Stimulated activated CD4-positive, alpha-beta T cell treated with anti-CD3 and anti-CD28 coated beads, Interleukin-1b, Interleukin-23, amount 100 ng/mL, for 1 hour (primary cell): ENCODE measurements at places on chromosomes 4 and X.

DNA sequence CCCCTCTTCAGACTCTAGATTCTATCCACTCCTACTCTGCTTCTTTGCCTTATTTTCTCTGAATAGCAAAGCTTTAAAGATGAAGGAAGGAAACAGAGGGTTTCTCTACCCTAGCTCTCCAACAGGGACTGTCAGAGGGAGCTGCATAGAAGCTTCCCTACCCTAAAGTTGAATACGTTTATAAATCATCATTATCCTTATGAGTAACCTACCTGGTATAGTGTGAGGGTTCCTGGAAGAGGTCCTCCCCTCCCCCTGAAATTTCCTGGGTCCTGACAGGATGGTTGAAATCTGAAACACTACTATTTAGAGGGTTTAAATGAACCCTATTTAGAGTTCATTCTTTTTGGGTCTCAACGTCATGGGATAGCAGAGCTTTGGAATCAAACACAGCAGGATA is 187.0 kb upstream of the RBPJ start:
- DNase-seq, result no peak

DNA sequence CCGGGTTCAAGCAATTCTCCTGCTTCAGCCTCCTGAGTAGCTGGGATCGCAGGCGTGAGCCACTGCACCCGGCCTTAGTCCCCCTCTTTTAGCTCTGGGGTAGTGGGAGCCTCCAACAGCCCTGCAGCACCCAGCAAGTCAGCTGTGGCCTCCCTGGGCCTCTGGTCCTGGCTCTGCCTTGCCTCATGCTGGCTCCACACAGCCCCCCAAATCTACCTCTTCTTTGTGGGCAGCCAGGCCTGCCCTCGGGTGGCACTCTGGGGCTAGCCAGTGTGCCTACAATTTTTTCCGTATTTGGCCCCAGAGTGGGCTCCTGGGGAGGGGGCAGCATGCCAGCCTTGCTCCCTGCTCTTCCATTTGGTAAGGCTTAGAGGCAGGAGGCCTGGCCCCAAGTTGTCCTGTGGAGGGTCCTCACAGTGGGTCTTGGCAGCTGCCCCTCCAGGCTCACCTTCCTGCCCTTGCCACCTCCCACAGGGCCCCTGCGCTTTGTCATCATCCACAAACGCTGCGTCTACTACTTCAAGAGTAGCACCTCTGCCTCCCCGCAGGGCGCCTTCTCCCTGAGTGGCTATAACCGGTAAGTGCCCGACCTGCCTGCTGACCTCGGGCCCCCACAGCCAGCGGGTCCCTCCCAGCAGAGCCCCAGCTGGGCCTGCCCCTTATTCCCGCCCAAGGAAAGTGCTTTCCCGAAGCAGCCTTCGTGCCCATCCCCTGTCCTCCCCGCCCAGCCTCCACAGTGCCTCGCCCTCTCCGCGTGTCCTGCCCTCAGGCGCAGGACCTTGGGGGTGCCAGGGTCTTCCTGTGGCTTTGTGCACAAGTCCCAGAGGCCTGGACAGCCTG is 21.0 kb upstream of the ADD1 start:
- no peak for DNase-seq

GRCh38 chr4:43564107-43564506 is 671.6 kb downstream of the GRXCR1 start:
- no peak for DNase-seq

DNA sequence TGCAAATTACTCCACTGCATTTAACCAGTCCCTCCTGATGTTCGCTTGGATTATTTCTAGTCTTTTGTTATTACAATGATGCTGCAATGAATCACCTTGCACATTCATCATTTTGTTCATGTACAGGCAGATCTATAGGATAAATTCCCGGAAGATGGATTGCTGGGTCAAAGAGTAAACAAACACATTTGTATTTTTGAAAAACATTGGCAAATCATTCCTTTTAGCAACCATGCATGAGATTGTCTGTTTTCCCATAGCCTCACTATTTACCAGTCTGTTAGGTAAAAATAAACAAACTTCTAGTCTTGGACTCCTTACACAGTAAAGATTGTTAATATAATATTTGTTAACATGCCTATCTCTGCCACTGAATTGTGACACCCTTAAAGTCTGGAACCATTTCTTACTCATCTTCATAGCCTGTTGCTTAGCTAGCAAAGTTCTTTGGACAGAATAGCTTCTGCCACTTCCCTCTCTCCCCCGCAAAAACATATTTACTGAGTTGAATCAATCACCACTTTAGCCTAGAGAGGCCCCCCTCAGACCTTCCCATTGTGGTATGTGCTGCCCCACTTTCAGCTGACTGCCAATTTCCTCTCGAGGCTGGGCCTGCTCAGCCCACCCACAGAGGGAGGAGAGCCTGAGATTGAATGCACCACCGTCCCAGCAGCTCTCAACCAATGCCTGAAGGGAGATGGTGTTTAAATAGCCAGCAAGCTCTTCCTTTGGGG is 108.4 kb upstream of the ATXN3L start:
- no peak for DNase-seq

DNA sequence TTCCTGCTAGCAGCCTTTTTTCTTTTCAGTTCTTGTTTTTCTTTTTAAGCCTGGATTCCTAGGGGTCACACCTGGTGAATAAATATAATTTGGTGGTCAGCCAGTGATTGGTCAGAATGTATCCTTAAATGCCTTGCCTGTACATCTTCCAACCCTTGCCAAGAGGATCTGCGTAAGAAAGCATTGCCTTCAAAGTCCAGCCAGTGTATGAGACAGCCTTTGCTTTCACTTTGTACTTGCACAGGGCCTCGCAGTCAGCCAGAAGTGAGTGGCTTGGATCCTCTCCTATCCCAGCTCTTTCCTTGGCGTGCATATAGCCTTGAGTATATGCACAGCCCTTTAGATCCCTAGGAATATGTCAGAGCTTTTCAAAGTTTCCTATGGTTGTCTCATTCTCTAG is 22.2 kb downstream of the KANTR start:
- no peak for DNase-seq

DNA sequence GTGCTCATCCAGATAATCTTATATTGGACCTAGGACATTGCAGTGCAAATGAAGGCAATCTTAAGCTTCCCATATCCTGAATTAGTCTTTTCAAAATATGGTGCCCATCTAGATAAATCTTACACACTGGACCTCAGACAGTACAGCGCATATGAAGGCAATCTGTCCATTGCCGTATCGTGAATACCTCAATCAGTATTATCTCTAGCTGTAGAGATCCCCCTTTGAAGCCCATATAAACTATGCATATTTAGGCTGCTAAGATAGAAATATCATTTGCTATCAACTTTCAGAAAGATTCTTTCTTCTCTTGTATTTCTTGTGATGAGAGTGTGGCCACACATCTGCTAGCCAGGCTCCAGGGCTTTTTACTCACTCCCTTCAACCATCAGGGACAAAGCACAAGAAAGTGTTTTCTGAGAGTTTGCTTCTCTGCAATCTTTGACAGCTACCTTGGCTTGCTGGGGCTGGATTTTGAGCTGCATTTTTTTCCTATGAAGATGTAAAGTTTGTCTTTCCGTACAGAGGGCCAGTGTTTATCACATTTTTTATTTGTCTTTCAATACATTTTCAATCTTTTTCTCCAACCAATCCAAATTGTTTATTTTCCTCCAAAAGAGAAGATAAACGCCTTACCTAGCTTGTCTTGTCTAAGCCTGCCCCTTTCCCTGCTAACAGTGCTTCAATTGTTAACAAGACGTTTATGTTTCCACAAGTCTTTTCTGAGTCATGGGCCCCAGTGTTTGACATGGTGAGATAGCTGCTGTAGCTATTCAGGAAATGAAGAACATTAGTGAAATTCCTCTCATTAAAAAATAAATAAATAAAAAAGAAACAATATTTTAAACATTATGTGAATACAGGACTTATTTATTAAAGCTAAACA is 57.6 kb upstream of the FAT1 start:
- DNase-seq, result no peak

DNA sequence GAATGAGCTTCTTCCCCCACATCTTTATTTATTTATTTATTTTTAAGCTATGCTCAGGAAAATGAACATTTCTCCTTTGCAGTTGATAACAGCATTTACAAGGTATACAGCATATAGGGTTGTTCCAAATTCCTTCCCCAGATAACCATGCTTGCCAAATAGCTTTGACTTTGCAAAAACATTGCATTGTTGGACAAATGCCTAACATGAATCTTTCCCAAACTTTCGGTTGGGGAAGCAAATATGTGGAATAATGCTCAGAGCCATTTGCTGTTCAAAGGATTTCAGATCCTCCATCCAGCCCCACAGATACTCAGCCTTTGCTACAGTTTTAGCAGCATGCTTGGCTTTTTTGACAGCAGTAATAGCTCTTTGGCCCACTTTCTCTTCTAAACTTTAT is 127.2 kb upstream of the AGA start:
- DNase-seq, result no peak

GRCh38 chr4:70979445-70980008 is 13.9 kb upstream of the DCK start:
- no peak for DNase-seq

DNA sequence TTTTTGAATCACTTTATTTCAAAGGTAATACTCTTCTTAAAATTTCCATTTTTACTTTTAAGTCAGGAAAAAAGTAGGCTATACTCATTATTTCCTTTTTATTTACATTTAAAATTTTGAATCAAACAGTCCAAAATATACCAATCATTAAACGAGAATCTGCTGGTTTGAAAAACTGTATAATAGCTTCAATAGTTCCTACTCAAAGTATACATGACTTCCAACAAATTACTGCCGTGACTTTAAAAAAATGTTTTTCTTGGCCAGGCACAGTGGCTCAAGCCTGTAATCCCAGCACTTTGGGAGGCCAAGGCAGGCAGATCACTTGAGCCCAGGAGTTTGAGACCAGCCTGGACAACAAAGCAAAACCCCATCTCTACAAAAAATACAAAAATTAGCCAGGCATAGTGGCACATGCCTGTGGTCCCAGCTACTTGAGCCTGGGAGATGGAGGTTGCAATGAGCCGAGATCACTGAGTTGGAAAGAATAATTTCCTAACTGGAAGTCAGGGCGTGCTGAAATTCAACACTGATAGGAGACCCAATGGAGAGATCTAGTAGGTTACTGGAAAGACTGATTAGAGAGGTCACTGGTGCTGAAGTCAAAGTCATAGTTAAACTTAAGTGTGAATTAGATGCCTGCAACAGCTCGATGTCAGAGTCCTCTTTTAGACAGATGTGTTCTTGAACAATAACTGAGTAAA is 9.0 kb downstream of the KLHL8 start:
- DNase-seq, result no peak

- DNase-seq, result no peak
These were observed 1682.7 kb upstream of the PCDH7 start for GRCh38 chr4:29037501-29037900.

- DNase-seq, result no peak
These were observed 8.7 kb downstream of the SMAD1 start for GRCh38 chr4:145490361-145490760.

GRCh38 chrX:13284570-13284969 is 35.3 kb downstream of the ATXN3L start:
- DNase-seq, result no peak

- no peak for DNase-seq
These were observed 45.6 kb downstream of the WDR19 start for GRCh38 chr4:39227906-39228305.

DNA sequence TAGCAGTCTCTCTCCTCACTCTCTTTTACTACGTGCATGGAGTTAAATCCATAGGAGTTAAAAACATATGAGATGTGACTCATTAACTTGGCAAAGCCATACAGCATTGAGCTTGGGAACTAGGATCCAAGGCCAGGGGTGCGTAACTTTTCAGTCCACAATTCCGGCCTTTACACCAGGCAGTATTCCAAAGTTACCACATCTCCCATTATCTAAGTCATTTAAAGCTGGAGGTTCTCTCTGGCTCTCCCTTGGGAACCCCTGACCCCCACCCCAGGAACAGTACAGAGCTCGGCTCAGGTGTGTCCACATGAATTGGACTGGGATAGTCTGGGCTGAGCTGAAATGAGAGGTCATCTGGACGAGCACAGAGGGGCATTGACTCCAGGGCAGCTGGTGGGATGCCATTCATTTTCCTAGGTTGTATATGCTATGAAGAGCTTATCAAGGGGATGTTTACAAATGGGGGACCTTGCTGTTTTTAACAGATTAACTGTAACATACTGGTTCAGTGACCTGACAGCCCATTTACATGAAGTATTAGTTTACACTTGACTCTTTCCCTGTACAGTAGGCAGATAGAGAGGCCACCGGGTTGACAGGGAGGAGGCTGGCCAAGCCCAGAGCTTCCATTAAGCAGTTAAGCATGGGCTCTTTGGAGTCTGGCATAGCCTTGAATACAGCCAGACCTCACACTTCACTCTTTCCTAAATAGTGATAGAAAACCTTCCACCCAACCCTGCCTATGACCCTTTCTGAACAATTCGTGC is 128.8 kb downstream of the RAB28 start:
- no peak for DNase-seq

- no peak for DNase-seq
These were observed 28.2 kb upstream of the CENPU start for GRCh38 chr4:184762100-184762499.

- no peak for DNase-seq
These were observed 21.9 kb downstream of the IL15 start for GRCh38 chr4:141658309-141658708.

DNA sequence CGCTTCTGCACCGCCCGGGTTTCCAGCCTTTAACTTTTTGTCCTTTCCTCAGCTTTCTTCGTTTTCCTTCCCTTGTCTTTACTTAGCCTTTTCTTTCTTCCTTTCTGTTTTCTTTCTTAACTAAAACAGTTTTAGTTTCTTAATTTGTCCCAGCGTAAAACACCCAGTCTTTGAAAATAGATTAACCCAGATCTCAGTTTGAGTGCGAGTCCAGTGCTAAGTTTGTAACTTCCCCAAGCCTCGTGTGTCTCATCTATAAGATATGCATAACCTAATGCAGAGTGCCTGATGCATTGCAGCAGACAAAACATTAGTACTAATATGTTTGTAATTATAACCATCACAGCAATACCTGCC is 460 bp upstream of the GEMIN8 start:
- DNase-seq, result no peak
